Neuronal stem cell (in vitro differentiated cells): ENCODE measurements at places on chromosomes 7 and 10.
A peak's percentile ranks its signal among the peaks of the same experiment; 100 is the strongest.

DNA sequence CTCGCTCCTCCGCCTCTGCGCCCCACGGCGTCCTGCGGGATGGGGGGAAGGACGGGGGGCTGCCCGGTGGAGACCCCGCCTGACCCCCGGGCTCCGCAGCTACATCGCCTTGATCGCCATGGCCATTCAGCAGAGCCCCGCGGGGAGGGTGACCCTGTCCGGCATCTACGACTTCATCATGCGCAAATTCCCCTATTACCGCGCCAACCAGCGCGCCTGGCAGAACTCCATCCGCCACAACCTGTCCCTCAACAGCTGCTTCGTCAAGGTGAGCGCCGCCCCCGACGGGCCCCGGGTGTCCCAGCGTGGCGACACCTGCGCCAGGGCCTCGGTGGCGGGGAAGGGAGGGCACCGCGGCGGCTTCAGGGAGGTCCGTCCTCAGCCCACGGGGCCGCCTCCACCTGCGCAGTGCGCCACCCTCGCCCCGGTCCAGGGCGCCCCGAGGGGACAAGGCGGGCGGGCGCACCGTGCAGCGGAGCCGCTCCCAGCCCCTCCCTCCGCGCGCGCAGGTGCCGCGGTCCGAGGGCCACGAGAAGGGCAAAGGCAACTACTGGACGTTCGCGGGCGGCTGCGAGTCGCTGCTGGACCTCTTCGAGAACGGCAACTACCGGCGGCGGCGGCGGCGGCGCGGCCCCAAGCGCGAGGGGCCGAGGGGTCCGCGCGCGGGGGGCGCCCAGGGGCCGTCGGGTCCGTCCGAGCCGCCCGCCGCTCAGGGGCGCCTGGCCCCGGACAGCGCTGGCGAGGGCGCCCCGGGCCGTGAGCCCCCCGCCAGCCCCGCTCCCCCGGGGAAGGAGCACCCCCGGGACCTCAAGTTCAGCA lies 793 bp downstream of the FOXL3 start:
- no peak for DNase-seq

GRCh38 chr10:49398000-49398861 lies 2.3 kb upstream of the DRGX start:
- DNase-seq = peak; percentile 75

- DNase-seq = no peak
Observed at GRCh38 chr7:147804032-147804431, 786.5 kb upstream of the C7orf33 start.

GRCh38 chr10:21628023-21628422 lies 94.0 kb downstream of the MLLT10 start:
- DNase-seq = no peak

DNA sequence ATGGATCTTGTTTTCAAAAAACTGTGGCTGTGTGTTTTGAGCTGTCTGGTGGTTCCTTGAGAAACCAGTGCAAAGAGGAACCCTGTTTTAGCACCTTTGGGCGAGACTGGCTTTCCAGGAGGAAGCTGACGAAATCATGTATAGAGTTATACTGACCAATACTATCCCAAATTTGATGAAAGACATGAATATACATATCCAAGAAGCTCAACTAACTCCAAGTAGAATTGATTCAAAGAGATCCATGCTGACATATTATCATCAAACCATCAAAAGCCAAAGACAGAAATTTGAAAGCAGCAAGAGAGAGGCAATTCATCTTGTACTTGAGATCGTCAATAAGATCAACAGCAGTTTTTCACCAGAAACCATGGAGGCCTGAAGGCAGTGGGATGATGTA lies 610.7 kb downstream of the DNAJB6 start:
- DNase-seq = no peak

GRCh38 chr10:70357565-70357964 lies 24.9 kb downstream of the LRRC20 start:
- DNase-seq = no peak

DNA sequence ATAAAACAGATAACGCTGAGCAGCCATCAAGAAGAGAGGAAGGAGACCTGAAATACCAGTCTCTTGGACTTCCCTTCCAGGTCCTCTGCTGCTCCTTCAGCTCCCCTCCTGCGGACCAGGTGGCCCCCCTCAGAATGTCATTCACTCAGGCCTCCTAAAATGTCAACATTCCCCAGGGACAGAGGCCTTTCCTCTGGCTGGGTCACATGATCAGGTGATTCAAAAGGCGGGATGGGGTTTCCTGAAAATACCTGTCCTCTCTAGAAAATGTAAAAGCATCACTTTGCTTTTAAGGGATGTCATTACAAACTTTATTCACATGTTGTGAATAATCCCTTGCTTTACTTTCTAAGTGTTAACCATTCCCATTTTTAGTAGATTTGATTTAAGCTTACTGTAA lies 311.1 kb downstream of the INHBA start:
- no peak for DNase-seq

- no peak for DNase-seq
Observed at GRCh38 chr7:5036446-5036845, 9.2 kb upstream of the RBAK start.

DNA sequence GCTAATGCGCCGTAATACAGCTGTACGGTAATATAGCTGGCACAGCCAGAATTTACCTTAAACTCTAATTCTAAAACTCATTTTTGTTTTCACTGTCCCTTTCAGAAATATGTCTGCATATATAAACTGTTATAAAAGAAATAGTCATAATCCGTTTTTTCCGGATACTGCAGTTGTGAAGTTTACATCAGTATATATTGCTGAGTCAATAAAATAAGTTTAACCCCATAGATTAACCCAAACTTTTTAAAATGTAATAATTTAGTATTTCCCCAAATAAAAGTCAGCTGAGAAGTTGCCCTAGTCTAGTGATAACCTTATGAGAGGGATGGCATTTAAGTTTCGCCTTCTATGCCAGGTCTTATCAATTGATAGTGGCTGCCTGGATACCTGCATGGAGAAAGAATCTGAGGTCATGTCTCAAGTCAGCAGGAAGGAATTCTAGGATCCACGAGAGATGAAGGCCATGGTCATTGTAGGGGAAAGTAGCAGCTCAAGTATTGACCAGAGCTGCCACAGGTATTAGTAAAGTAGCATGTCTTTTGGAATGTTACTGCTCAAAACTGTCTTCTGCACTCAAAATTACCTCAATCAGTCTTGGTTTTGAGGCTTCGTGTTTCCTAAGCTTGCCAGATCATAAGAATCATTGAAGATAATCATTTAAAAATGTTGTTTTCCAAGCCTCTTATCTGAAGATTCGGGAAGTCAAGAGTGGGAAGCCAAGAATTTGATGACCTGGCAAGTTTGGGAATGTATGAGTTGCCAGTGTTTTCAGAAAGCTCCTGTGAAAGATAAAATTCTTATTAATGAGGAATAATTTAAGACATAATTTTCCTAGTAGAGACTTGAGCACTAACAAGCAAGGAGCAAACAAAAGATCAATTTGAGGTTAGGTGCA lies 10.8 kb downstream of the PRPS1L1 start:
- DNase-seq = no peak

DNA sequence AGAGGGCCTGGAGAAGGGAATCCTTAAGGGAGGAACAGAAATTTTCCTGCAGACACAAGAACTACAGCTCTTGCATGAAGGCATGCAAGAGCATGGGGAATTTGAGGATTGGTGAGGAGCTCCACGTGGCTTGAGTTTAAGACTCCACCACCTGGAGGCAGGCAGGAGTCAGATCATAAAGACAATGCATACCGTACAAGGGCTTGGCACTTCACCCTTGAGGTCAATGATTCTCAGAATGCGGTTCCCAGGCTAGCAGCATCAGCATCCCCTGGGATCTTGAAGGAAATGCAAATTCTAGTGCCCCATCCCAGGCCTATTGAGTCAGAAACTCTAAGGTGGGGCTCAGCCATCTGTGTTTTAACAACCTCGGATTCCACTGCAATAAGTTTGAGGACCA lies 143.8 kb downstream of the C7orf25 start:
- no peak for DNase-seq

- no peak for DNase-seq
Observed at GRCh38 chr7:70807650-70808049, 324.3 kb upstream of the GALNT17 start.

DNA sequence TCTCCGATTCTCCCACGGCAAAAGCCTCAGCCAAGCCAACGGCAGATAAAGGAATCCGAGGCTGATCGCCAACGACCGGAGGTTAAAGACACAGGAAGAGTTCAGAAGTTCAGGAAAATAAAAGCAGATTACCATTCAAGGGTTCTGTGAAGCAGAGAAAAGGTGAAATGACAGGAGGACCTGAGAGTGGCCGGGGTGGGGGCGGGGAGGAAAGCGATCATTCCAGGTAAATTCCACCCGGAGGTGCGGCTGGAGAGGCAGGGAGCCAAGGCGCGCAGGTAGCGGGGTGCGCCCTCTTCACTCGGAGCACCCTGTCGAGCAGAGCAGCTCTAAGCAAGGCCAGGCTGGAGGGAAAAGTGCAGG lies 35.3 kb upstream of the SEPHS1 start:
- DNase-seq = no peak

DNA sequence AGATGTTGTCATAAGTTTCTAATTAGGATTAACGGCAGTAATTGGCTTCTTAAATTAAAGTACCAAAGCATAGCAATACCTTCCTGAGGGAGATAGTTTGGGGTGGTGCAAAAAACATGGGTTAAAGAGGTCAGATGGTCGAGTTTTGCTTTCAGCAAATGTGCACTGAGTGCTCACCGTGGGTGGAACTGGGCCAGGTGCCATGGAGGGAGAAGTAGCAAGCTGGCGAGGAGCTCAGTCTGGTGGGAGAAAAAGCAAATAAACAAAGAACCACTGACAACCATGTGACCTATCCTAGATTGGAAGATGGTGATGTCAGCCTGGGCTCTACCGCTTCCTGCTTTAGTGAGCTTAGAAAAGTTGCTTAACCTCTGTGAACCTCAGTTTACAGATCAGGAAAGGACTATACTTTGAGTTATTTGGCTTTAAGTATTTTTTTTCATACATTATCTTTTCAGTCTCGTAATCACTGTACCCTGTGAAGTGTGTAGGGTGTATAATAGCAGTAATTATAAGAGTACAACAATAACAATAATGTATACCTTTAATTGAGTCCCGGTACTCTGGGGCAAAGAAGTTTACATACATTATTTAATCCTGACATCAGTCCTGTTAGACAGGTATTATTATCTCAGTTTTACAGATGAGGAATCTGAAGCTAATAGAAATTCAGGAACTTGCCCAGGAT lies 69.0 kb upstream of the PDCD4 start:
- no peak for DNase-seq

DNA sequence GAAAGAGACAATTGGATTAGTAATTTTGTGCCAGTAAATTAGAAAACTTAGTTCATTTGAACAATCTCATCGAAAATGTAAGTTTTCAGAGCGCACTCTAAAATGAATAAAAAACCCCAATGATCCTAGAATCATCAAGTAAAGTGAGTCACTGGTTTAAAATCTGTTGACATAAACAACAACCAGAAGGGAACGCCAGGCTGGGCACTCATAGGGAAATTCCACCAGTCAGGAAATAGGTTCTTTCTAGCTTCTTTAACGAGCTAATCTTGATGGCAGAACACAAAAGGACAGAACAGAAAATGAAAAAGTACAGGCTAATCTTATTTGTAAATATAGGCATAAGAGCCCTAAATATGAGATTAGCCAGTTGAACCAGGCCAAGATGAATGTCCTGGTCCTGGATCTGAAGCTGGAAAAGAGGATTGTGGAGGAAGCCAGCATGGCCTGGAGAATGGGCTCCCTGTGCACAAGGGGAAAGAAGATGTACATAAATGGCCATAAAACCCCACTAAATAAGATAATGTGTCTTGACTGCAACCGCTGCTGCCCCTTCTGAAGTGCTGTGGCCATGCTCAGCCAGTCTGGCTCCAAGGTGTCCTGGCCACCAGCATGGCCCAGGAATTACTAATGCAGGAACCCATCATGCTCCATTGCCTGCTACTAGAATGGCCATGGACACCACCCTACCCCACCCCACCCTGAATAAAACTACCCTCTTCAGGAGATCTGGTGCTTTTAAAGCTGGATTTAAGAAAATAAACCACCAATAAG lies 114.0 kb downstream of the WDFY4 start:
- DNase-seq = no peak

GRCh38 chr10:131183546-131184045 lies 127.9 kb downstream of the TCERG1L start:
- no peak for DNase-seq

GRCh38 chr7:28766359-28766758 lies 191.8 kb downstream of the TRIL start:
- DNase-seq = no peak

GRCh38 chr10:70478191-70479164 lies at the start of gene PALD1:
Gene PALD1, plus strand, starts transcription at chr10:70478767. Its CDS starts 47,185 bp downstream, at chr10:70525952.
- DNase-seq = peak; percentile 69

GRCh38 chr10:90308223-90308622 lies 549.6 kb downstream of the HTR7 start:
- no peak for DNase-seq

- peak; percentile 40 for DNase-seq
Observed at GRCh38 chr10:8052341-8052955, 2.0 kb upstream of the GATA3 start.

DNA sequence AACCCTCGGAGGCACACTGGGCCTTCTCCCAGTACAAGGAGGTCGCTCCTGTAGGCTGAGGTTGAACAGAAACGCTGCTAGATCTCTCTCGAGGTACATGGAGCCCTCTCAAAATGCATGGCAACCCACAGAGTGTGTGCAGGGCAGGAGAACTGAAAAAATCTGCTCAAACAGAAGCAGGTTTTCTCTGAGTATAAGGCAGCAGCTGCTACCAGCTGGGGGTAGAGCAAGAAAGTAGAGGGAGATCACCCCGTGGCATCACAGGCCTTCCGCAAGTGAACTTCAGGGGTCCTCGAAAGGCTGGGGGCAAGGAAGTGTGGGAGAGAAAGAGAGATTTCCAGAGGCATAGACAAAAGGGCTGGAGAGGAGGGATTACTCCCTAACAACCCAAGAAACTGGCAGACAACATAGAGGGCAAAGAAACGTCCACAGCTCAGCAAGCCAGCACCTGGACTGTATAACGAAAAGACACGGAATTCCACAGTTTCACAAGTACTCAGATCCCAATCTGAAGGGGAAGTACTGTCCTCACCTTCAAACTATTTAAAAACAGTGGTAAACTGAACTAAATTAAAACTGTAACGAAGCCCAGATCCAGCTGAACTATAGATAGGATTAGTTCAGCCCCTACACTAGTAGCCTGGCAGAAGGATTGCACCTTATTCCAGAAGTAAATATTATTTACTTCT lies 299.2 kb downstream of the IPMK start:
- no peak for DNase-seq
